ENCODE measurements at places on chromosomes 13 and 19.

DNA sequence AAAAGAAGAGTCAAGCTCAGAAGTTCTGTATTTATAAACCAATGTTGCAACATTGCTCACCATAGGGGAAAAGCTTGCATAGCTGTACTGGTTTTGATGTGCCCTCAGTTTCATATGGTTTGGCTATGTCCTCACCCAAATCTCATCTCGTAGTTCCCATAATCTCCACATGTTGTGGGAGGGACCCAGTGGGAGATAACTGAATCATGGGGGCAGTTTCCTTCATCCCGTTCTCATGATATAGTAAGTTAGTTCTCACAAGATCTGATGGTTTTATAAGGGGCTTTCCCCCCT is 73.9 kb downstream of the TNFRSF19 start:
- no peak for DNase-seq

DNA sequence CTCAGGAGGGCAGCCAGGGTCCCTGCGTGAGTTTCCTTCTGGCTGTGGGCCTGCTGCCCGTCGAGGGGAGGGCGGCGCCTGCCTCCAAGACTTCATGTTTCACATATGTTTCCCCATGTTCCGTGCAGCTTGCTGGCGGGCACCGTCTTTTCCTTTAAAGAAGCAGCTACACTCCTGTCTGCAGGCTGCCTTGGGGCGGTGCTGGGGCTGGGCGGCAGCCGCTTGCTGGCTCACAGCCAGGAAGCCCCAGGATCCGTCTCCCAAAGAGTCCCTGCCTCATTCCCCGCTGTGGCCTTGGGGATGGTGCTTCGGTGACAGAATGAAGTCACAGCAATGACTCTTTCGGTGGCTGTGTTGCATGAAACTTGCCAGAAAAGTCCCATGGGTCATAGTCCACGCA is 24.9 kb downstream of the PIAS4 start:
- DNase-seq = no peak

- DNase-seq = no peak
Observed at GRCh38 chr13:78593652-78594455, 9.5 kb downstream of the POU4F1 start.

GRCh38 chr13:39038569-39039030 is 344 bp downstream of the NHLRC3 start:
- peak; percentile 22 for DNase-seq

GRCh38 chr13:20192158-20192835 is 441 bp downstream of the GJB2 start:
- DNase-seq = no peak

DNA sequence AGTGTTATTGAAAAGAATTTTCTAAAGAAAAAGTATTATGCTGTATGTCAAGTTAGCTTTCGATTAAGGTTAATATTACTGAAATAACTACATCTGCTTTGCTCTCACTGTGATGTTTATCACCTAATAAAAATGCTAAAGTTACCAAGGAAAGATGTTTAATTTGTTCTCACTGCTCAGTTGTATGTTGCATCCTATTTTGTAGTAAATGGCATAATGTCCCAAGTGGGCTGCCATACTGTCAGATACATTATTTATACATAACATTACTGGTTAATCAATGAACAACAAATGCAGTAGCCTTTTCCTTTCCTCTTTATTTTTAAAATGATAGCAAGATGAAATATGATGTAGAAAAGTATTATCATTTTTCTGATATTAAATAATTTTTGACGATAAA is 226.3 kb upstream of the DACH1 start:
- DNase-seq = no peak

DNA sequence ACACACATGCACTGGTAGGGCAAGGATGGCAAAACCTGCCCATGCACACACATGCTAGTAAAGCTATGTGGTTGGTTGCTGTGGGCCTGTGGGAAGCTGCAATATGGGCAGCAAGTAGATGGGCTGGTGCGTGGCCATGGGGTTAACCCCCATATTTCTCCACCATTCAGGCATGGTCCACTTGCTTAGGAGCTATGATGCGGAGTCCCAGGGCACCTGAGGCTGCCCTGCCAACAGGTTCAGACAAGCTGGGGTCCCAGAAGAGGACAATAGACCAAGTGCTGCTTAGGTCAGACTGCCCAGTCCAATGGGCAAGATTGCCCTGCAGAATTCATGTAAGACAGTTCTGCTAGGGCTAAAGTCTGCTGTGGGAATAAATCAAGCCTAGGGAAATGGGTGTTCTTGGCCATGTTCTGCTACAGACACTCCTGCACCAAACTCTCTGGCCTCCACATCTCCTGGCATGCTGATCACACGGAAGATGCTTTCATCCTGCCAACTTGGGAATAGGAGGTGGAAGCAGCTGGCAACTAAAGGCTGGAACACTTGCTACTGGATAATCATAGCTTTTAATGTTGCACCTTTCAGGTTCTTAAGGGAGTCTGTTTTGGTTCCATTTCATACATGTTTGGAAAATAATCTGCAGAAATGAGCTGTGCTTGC is 646.3 kb upstream of the SLITRK1 start:
- no peak for DNase-seq

GRCh38 chr13:21218351-21219035 is 42.0 kb downstream of the MRPL57 start:
- no peak for DNase-seq

GRCh38 chr13:43597599-43597945 is 189.2 kb downstream of the ENOX1 start:
- DNase-seq = no peak

DNA sequence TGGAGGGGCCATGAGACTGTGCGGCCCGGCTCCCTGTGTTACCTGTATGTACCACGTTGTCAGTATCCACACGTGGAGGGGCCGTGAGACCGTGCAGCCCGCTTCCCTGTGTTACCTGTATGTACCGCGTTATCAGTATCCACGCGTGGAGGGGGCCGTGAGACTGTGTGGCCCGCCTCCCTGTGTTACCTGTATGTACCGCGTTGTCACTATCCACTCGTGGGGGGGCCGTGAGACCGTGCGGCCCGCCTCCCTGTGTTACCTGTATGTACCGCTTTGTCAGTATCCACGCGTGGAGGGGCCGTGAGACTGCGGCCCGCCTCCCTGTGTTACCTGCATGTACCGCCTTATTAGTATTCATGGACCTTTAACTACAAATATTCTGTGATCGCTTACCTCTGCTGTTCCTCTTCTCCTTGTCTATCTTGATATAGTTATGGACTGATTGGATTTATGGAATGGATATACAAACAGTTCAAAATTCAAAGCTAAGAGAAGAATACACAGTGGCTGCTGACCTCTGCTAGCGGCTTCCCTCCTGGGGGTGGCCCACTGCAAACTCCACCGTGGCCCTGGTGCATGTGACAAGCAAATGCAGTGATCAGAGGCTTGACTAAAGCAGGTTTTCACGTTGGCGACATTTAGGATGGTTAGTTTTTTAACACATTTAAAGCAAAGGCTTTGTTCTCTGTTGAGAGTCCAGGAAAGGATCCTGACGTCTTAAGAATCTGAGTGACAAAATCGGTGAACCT is 38.7 kb downstream of the ATP11A start:
- DNase-seq = no peak

DNA sequence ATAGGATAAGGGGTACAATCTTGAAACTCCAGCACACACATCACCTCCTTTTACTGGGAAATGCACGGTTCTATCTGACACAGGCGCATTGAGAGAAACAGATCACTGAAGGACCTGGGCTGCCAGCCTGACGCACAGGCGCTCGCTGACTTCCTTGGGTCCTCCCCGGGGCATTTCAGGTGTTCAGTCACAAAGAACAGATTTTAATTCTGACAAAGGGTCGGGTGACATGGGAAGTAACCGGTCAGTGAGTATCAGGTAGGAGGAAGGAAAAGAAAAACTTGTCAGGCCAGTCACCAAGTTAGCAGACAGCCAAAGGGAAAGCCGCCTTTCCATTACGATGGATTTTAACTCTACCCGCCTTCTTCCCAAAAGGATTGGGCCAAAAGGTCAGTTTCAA is 39.6 kb downstream of the INSR start:
- no peak for DNase-seq

DNA sequence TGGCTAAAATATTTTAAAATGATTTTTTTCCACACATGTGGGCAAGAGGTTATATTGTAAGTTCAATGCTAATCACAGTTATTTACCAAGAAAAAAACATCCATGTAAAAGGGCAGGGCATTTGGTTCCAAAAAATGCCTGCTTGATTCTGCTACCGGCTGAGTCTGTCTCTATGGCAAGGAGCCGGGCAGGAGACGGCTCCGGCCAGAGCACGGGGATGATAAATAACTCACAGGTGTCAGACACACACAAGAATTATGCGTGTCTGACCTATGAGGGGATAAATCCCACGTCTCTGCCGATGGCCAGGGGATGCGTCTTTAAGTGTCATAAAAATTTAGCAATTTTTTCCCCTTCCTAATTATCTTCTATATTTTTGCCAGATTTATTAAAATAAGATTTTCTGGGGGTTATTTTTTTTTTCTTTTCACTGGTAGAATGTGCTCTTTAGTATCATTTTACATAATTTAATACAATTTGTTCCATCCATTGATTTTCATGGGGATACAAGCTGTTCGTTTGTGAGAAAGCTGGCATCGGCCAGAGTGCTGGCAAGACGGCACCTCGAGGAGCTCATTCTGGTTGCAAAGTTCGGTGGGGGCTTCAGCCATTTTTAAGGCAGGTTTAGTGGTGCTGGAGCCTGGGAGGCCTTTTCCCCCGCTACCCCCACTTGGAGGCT is 253.9 kb downstream of the ZNF536 start:
- no peak for DNase-seq

DNA sequence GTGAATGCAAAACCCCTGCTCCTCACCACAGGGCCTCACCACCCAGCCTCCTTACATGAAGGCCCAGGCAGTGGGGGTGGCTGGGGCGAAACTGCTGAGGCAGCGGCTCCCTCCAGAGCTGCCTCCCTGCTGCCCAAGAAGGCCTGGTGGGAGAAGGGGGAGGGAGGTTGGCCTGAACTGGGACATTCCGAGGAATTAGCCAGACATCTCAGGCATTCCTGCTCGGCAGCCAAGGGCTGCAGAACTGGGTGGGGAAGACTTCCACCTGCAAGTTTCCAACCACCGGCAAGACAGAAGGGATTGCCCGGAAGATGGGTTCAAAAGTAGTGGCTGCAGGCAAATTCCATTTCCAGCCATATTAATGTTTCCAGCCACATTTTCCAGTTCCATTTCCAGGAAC is 2.3 kb upstream of the PSPN start:
- no peak for DNase-seq

GRCh38 chr13:40787062-40787461 is 2.3 kb upstream of the SLC25A15 start:
- DNase-seq = no peak

- DNase-seq = no peak
Observed at GRCh38 chr19:4081441-4082129, 14.9 kb upstream of the ZBTB7A start.

All from stimulated activated CD4-positive, alpha-beta T cell treated with anti-CD3 and anti-CD28 coated beads, Interleukin-1b, Interleukin-23, amount 100 ng/mL, for 4 hours (primary cell).